T-helper 9 cell (primary cell): ENCODE measurements at places on chromosomes 16 and 17.

DNA sequence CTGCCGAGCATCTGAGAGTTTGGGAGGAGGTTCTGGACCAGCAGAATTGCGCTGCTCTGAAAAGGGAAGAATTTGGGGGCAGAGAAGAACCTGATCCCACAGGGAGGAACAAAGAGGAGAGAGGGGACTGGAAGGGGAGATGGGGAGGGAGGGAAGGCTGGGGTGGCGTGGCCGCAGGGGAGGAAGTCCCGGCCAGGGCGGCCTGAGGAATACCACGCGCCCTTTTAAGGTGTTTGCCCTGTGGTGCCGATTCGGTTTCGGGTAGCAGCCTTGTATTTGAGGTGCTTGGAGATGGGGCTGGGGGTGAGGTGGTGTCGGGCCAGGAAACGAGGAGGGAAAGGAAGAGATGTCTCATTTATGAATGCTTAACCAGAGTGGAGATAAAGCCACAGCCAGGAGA is 51.3 kb downstream of the AKAP1 start:
- DNase-seq, result no peak

DNA sequence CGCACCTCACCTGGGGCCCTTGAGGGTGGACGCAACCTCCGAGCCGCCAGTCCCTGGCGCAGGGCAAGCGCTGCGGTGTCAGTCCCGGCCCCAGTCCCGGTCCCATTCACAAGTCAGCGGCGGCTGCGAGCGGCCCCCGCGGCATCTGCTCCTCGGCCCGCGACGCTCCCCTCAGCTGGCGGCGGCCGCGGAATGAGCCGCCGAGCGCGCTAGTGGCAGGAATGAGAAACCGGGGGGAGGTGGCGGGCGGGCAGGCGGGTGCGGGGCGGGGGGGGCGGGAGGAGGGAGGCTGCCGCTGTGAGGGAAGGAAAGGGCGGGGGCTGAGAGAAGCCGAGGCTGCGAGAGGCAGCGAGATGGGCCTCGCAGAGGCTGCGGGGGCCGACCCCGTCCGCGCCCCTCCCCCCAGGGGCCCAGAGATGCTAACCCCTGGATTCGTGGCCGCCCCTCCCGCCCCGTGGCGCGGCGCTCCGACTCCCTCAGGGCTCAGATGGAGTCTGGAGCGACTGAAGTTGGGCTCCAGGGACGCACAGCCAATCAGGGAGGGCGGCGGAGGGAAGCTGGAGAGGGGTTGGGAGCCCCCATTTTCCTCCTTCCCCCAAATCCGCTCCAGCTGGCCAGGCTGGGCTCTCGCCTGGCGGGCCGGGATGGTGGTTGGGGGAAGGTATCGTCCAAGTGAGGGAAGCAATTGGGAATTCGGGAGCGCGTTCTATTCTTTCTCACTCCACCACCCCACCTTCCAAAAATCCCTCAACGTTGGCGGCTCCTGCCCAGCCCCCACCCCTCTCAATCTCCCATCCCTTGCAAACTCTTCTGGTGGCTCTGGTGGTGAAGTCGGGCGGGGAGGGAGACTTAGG is at the start of gene CDH11:
Gene CDH11, minus strand, starts transcription at position 194 of the 854 bp plus-strand sequence. CDS start 117,194 bp downstream, outside the sequence.
- no peak for DNase-seq

DNA sequence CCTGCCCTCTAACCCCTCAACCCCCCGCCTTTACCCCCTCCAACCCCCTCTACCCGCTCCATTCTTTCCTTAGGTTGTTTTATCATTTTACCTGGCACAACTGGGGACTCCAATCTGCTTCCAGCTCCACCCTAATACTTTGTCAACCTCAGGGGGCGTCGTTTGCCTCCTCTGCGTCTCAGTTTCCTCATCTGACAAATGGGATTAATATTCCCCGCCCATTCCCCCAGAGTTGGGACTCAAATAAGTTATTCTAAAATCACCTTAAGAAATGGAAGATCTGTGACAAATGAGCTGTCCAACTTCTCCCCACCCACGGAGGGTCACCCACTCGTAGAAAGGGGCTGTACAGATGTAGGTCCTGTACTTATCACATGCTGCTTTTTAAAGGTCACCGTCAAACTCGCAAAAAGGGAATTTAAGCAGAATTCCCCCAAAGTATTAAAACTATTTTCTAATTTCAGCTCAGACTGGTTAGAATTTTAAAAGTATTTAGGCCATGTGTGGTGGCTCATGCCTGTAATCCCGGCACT is 40.6 kb upstream of the CPNE2 start:
- no peak for DNase-seq

DNA sequence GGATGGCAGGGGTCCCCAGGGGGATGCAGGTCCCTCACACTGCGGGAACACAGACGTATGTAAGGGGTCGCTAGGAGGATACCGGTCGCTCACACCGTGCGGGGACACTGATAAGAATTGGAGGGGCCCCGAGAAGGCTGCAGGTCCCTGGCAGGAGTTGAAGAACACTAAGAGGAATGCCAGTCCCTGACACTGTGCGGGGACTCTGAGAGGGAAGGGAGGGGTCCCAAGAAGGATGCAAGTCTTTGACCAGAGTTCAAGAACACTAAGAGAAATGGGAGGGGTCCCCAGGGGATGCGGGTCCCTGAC is 510 bp downstream of the ERCC4 start:
- no peak for DNase-seq

DNA sequence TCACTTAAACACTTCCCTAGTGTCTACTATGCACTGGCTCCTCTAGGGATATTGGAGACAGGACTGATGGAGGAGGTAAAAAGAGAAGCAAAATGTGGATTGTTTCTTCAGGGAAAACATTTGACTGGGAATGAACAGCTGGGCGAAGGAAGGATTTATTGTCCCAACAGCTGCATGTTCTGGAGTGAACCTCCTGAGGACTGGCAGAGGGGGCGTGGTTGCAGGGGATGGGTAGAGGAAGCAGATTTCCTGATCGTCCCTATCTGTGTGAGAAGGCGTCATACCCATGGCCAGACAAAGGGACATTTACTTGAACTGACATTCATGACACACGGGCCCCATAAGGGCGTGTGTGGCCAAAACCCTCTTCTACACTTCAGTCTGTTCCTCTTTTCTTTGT is 321.5 kb downstream of the MAP2K4 start:
- no peak for DNase-seq

- no peak for DNase-seq
Observed at GRCh38 chr16:70250748-70251628, 752 bp downstream of the EXOSC6 start.

DNA sequence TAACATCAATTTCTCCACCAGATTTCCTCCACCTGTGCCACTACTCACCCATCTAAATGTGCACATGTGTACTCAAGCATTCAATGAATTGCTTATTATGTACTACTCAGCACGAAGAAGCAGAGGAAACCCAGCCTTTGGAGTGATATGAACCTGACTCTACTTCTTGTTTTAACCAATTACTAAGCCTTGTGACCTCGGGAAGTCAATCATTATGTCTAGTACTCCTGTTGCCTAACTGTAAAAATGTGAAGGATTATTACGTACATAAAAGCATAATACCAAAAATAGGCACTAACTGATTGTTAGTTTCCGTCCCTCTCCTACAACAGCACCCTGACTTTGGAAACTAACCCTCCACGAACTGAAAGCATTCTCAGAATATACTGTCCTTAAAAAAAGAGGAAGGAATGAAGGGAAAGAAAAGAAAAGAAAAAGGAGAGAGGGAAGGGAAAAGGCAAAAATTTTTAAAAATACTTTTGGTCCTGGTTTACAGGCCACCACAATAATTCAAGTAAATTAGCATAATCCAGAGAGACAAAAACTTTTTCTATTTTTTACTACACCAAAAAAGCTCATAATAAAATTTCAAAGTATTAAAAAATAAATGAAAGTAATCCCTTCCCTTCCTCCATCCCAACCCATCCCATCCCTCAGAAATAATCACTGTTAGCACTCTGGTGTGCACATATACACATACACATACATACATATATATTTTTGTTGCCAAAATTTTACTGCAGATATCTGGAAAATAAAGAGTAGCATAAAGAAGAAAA is 53.6 kb downstream of the KANSL1 start:
- DNase-seq, result no peak

- DNase-seq, result no peak
Observed at GRCh38 chr16:78303946-78304345, 204.5 kb downstream of the WWOX start.

DNA sequence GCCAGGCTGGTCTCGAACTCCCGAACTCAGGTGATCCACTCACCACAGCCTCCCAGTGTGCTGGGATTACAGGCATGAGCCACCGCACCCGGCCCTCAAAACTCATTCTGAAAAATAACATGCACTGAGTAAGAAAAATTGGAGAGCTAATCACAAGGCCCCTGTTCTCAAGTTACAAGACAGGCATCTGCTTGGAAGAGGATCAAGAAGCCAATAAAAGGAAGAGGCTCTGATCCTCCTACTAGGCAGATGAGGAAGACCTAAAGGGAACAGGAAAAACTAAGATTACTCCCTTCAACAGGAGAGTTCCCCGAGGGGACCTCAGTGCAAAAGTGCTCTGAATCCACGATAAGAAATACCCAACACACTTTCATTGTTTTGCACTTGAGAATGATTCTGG is 18.4 kb downstream of the BLMH start:
- no peak for DNase-seq
